ENCODE measurements at places on chromosomes 12 and 14.

GRCh38 chr12:11895421-11896078 lies 175.2 kb upstream of the BCL2L14 start:
- no peak for DNase-seq

DNA sequence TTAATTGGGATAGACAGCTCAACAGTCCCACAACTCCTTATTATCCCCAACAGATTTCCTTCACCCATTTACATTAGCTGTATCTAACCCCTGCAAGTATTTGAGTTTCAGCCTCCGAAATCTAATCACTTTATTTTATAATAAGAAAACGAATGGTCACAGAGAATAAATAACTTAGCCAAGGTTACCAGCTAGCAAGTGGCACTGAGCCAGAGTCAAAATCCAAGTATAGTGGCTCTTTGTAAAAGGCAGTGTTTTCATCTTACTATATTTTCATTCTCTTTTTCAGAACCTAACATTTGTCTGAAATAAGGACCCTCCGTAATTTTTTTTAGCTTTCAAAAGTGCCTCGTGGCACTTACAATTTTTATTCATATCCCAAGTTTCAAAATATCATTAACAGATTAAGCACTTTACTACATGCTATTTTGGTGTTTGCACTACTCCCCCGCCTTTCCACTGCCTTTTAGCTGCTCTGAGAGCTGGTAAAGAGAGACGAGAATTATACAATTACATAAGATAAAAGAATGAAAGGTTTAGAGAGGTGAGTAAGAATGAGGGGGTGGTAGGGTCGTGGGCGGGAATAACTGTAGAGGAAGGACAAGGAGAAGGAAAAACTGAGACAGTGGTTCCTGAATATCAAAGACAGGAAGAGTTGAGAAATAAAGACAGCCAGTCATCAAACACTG lies 3.7 kb upstream of the USP15 start:
- DNase-seq, result no peak

DNA sequence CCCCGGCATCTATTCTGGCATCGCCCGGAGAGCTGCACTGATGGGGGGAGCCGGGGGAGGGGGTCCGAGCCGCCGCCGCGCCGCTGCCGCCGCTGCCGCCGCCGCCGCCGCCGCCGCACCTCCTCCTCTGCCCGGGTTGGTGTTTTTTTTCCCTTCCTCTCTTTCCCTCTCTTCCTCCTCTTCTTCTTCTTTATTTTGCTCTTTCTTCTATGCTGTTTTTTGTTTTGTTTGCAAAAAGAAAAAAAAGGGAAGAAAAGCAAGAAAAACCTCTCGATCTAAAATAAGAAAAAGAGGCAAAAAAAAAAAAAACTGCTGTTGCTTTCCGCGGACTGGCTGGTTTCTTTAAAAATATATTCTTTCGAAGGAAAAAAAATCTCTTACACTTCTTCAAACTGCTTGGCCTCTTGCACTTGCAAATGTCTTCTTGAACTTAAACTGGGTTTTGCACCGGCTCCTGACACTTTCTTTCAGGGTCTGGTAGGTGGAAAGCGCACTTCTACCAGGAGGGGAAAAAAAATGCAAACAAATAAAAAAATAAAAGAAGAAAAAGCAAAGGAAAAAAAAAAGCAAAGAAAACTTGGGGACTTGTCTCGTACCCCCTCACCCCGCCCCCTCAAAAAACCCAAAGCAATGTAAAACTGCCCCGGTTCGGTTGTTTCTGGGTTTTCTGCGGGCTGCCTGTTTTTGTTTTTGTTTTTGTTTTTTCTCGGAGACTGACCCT lies 616 bp downstream of the BCL11B start:
- DNase-seq, result no peak

- DNase-seq, result no peak
These were observed 112.7 kb downstream of the SLC16A7 start for GRCh38 chr12:59708484-59708883.

GRCh38 chr12:10111451-10111850 lies 12.7 kb upstream of the CLEC1A start:
- DNase-seq, result no peak

GRCh38 chr12:121297435-121297991 lies 1.0 kb upstream of the CAMKK2 start:
- no peak for DNase-seq

Measured in activated naive CD4-positive, alpha-beta T cell (primary cell).